ENCODE measurements at places on chromosomes 13 and 19.

GRCh38 chr13:35475960-35476943 is at the start of gene MAB21L1:
TSS of gene MAB21L1 (minus strand) at chr13:35476689. CDS start at chr13:35476138, 551 bp downstream.
- peak; percentile 35 for DNase-seq

- no peak for DNase-seq
Observed at GRCh38 chr13:51938454-51938853, 72.8 kb downstream of the ATP7B start.

- no peak for DNase-seq
Observed at GRCh38 chr13:24617256-24618010, 62.8 kb upstream of the ATP12A start.

- DNase-seq: no peak
Observed at GRCh38 chr13:51645761-51646670, 61.8 kb downstream of the WDFY2 start.

DNA sequence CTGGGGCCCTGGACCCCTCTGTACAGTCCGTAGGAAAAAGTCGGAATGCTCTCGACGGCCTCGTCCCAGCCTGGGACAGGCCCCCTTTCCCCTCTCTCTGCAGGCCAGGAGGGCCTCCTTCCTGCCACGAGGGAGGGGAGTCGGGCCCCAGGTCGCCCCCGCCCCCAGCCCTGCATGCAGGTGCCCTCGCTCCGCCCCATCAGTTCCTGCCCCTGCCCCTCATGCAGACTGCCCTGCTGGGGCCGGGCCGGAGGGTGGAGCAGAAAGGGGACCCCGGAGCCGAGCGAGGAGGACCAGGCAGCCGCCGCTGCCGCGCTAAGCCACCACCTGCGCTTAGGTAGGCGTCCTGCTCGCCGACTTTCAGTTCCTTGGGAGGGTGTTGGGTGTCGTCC is 7.3 kb downstream of the LYL1 start:
- no peak for DNase-seq

DNA sequence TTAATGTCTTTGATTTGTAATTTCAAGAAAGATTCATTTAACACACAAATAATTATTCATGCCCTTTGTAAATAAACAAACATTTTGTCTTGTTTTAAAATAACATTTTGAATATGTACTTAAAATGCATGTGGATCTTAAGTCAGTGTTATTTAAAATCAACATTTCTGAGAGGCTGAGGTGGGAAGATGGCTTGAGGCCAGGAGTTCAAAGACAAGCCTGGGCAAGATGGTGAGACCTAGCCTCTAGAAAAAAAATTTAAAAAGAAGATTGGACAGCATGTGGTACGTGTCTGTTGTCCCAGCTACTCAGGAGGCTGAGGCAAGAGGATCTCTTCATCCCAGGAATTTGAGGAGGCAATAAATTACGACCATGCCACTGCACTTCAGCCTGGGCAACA is 1268.2 kb downstream of the SLITRK1 start:
- no peak for DNase-seq

- DNase-seq: no peak
Observed at GRCh38 chr19:14467391-14467790, 7.8 kb downstream of the PTGER1 start.

DNA sequence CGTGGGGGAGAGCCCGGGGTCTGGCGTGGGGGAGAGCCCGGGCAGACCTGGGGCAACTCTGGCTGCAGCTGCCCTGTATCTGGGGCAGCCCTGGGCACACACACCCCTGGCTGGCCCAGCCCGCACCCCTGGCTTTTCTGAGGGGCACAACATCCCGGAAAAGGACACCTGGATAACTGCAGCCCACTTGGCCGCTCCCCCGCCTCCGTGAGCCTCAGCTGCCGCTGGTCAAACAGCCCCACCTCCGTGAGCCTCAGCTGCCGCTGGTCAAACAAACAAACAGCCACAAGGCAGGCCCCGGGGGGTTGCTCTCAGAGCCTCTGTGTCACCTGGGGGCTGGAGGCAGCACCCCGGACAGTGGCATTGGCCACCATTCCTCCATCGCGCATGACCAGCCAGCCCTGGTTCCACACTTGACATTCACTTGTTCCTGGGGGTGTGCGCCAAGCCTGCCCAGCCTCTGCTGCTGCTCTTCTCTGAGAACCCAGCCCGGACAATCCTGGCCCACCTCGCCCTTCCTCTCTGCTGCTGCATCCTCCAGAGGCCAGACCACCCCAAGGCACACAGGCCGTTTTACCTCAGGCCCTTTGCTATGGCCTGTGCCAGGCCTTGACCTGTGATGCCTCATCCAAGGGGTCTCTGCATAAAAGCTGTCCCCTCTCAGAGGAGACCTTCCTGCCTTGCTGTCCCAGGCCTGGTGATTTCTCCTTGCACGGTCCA is 19.9 kb downstream of the CEBPG start:
- DNase-seq: no peak

DNA sequence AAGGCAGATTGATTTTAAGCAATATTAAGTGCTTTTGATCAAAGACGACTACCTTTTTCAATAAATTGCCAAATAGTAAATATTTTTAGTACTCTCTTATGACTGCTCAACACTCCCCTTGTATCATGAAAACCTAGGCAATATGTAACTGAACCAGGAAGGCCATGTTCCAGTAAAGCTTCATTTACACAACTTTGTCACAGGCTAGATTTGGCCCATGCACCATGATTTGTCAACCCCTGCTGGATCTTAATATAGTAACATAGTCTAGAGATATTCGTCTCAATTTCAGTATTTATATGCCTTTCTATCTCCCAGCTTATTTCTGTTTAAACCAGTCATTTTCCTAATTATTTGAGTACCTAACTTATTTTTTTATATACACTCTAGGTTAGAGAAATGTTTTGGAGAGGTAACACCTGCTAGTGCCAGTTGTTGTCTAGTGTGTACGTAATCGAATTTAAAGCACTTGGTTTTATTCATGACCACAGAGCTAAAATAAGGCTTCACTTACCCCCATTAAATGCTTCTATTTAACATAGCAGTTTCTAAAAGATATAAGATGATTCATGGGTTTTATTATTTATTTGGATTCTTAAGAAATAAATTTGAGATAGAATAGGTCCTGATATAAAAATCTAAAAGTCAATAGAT is 21.0 kb downstream of the TPP2 start:
- no peak for DNase-seq

DNA sequence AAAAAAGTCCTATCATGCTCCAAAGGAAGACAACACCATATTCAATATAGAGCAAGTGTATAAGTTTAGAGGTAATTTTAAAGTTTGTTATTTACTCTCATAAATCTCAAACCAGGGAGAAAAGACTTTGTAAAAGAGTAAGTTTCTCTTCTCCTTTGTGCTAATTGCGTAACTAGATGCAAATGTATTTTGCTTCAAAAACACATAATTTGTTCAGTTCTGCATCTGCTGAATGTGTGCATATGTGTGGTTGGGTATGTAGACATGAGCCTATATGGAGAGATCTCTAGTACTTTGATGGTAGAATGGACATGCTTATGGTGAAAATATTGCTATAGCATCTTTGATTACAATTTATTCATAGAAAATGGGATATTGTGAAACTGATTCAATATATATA is 17.8 kb upstream of the MIR17HG start:
- DNase-seq: no peak

GRCh38 chr13:98143157-98143553 is 261 bp downstream of the FARP1 start:
- DNase-seq: no peak
